Activated CD4-positive, alpha-beta T cell treated with anti-CD3 and anti-CD28 coated beads, Interleukin-2, amount 50 U/mL, for 48 hours (primary cell): ENCODE measurements at places on chromosomes 1 and 21.

- no peak for DNase-seq
Measured at GRCh38 chr1:224689374-224689773, 73.3 kb downstream of the CNIH3 start.

- DNase-seq: peak; percentile 90
Measured at GRCh38 chr1:206583707-206584648, 28.3 kb downstream of the EIF2D start.

GRCh38 chr1:52473039-52473438 is 68.6 kb downstream of the PRPF38A start:
- no peak for DNase-seq

GRCh38 chr1:29991025-29991424 is 732.4 kb downstream of the MATN1 start:
- DNase-seq: no peak

- no peak for DNase-seq
Measured at GRCh38 chr1:64757213-64757612, 12.3 kb downstream of the RAVER2 start.

- DNase-seq: no peak
Measured at GRCh38 chr21:45137612-45137937, 63.2 kb downstream of the ADARB1 start.

DNA sequence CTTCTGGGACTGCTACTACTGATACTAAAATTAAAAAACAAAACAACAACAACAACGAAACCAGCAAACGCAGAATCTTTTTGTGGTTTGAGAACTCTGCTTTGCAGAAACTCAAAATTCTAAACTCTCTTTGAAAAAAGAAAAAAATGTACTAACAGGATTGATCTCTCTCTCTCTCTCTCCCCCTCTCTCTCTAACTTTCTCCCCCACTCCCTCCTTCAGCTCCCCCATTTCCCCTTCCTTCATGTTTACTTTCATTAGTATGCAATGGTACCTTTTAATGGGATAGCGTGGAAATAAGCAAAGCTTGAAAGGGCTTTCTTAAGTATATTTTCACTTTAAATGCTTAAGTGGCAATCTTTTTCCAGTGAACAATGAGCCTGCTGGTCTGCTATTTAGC is 562.6 kb upstream of the ADGRL2 start:
- DNase-seq: no peak

- no peak for DNase-seq
Measured at GRCh38 chr1:12469493-12469892, 148.5 kb downstream of the DHRS3 start.

DNA sequence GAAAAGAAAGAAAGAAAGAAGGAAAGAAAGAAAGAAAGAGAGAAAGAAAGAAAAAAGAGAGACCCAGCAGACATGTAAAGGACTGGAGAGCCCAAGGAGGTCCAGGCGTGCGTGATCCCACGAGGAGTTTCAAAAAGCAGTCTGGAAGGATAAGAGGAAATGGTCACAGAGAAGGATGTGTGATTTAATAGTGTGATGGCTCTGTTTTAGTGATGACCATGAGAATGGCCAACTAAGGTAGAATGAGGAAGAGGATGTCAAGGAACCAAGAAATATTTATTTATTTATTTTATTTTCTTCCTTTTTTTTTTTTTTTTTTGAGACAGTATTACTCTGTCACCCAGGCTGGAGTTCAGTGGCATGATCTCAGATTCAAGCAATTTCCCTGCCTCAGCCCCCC is 25.5 kb downstream of the PTGS2 start:
- DNase-seq: no peak
